Hematopoietic multipotent progenitor cell treated with erythropoietin and hydrocortisone succinate and interleukin-3 and kit ligand, for 17 days (in vitro differentiated cells): ENCODE measurements at places on chromosomes 4 and X.

GRCh38 chrX:106698693-106699092 is 27.8 kb upstream of the RNF128 start:
- DNase-seq, result no peak

DNA sequence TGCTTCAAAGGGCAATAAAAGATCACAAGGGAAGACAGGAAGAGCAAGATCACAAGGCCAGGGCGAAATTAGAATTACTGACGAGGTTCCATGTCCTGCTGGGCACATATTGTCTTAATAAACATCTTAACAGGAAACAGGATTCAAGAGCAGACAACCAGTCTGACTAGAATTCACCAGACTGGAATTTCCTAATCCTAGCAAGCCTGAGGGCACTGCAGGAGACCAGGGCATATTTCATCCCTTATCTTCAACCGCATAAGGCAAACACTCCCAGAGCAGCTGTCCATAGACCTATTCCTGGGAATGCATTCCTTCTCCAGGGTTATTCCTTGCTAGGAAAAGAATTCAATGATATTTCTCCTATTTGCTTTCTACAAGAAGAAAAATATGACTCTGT is 12.4 kb upstream of the TDO2 start:
- no peak for DNase-seq

GRCh38 chr4:8103421-8104390 is 54.9 kb downstream of the ABLIM2 start:
- DNase-seq, result no peak

DNA sequence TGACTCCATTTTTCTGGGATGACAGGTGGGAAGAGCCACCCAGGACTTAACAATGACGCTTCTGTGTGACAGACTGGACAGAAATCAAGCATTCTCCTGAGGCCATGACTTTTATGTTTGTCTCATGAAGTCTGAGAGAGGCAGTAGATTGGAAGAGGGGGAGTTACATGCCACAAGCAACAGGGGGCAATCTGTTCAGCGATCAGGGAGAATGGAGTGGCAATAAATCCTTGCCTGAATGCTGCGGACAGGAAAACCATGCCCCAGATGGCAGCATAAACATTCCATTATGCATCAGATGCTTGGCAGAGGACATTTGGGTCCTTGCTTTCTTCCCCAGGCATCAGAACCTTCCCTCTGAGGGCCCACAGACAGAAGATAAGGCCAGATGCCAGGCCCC is 312.4 kb upstream of the DIPK2B start:
- DNase-seq, result no peak

DNA sequence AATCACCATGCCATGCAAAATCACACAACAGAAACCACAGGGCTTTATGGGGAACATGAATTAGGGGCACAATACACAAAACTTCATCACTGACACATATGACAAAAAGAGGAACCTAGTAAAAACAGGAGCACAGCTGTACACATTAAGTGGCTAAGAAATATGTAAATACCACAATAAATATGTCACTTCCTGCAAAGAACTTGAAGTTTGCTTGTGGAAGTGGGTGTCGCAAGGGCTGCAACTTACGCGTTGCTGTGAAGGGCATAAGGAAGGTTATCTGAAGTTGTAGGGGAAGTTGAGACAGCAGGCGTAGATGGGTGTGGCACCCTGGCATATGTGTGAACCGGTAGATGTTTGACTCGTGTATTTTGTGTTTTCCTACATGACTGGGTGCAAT is 42.4 kb downstream of the CLCN4 start:
- peak; percentile 38 for DNase-seq

DNA sequence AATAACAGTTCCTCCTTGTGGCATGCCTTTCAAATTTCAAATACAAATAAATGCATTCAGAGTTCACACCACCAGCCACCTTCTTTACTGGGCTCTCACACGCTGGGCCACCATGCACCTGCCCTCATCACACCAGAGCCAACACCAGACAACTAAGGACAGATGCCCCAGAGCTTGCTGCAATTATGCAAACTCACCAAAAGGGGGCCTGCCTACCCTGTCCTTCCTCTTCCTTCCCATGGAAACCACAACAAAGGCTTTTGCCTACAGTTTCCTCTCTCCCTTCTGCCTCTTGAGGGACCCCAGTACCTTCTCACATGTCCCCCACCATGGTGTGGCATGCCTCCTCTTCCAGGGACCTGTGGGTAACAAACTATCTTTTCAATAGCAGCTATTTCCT is 1333.9 kb upstream of the TENM3 start:
- DNase-seq, result no peak

DNA sequence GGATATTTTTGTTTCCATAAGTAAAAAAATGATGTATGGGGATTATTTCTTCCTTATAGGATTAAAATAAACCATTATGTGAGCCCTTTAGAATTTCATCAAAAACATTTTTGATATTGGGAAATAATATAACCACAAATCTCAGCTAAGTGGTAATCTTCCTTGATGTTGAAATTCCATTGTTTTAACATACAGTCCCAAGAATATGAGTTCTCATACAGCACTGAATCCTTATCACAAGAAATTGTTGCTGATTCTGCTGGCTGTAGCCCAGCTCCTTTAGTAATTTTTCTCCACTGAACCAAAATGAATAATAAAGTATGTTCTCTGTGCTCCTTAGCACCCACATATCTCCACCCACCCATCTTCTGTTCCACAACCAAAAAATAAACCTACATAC is 41.9 kb upstream of the FAM47B start:
- no peak for DNase-seq

GRCh38 chrX:98338544-98338943 is 1454.8 kb downstream of the RPA4 start:
- no peak for DNase-seq

DNA sequence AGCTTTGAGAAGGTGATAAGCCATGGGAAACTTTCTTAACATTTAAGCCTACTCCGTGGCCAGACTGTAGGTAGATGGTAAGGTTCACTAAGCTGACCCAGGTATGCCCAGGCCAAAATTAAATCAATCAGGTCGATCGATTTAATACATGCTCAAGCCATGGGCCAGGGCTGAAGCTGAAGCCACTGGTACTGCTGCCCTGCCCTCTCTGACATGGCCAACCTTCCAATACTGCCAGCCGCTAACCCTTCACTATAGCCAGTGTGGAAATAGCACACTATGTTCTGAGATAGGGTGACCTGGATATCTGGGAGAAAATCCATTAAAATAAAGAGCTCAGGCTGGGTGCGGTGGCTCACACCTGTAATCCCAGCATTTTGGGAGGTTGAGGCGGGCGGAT is 31.6 kb downstream of the TSC22D3 start:
- no peak for DNase-seq

DNA sequence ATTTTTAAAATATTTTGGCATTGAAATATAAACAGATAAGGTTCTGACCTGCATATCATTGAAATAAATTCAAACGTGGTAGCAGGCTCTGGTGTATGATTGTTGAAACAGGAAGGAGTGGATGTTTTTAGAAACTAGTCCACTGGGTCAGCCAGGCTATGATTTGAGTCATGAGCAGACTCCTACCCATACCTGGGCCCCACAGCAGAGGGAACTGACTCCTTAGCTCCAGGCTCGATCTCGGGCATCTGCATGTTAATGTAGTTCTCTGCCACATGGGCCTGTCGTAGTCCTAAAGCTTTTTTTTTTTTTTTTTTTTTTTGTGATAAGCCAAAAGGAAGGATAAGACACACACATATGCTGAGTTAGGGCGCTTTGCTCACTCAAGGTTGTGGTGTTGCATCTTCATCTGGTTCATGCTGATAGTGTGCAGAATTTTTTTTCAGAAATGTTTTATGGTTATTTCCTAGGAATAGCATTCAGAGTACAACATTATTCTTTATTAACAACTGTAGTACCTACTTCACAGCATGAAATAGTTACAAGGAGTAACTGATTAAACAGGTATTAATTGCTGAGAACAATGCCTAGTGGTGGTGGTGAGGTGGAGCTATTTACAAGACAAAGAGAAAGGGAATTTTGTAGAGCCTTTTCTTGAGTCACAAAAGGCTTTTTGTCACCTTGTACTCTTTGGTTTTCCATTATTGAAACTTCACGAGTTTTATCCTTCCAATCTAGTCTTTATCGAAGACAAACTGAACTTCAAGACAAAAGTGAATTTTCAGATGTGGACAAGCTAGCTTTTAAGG is 27.3 kb downstream of the OFD1 start:
- peak; percentile 40 for DNase-seq

DNA sequence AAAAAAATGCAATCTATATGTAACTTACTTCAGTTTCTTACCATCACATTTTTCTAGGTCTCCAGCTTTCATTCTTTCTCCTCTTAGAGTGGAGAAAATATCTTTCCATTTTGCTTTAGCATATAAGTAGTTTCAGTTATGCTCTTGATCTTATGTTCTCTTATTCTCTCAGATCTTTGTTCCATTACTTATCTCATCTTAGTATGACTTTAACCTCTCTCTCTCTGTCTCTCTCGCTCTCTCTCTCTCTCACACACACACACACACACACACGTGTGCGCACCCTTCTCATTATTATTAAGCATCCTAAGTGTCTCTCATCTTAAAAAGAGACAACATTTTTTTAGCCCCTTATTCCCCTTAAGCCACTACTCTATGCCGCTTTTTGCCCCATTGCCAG is 92.8 kb downstream of the FAAH2 start:
- DNase-seq, result no peak

GRCh38 chrX:73977542-73978169 is 326.3 kb upstream of the ZCCHC13 start:
- DNase-seq, result no peak

GRCh38 chr4:188551156-188551555 is 411.9 kb downstream of the TRIML1 start:
- no peak for DNase-seq

DNA sequence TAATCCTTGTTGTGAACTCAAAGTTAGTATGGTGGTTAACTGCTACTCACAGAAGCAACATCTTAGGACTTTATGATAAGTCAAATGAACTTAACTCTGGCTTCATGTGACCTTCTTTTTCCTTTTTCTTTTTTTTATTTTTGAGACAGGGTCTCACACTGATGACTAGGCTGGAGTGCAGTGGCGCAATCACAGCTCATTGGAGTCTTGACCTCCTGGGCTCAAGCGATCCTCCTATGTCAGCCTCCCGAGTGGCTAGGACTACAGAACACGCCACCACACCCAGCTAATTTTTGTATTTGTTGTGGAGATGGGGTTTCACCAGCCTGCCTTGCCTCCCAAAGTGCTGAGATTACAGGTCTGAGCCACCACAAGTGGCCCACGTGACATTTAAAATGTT is 22.4 kb downstream of the SEC31A start:
- DNase-seq, result no peak

GRCh38 chr4:7397206-7398103 is 37.3 kb downstream of the PSAPL1 start:
- DNase-seq, result no peak

DNA sequence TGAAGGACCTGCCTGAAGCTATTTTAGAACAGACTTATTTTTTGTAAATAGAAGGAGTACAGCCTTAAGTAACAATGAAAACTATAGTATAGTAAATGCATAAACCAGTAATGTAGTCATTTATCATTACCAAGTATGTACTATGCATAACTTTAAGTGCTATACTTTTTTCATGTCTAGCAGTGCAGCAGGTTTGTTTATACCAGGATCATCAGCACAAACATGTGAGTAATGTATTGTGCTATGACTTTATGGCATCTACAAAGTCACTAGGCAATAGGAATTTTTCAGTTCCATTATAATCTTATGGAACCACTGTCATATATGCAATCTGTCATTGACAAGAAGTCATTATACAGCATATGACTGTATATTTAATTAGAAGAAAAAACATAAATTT is 3.4 kb upstream of the ODAPH start:
- no peak for DNase-seq

GRCh38 chr4:85773372-85773771 is 298.4 kb downstream of the ARHGAP24 start:
- DNase-seq, result no peak

- DNase-seq, result no peak
Measured at GRCh38 chrX:25427873-25428555, 412.2 kb upstream of the ARX start.

- no peak for DNase-seq
Measured at GRCh38 chr4:81503586-81503985, 31.9 kb upstream of the RASGEF1B start.

GRCh38 chr4:182189103-182189878 is 53.9 kb upstream of the TENM3 start:
- no peak for DNase-seq

- DNase-seq, result no peak
Measured at GRCh38 chr4:64713256-64713840, 304.1 kb upstream of the TECRL start.

DNA sequence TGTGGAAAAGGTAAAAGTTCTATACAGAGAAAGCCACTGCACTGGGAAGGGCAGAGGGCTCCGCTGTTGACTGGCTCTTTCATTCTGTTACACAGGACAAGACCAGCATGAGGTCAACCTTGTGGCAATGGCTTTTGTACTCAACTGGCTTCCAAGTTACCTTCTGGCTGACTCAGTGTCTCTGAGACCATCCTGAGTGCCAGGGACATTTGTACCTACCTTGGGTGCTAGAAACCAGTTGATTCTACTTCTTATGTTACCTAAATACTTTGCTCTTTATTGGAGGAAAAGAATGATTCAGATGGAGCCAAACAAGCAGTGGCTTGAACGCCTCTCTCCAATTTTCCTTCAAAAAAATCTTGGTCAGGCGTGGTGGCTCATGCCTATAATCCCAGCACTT is 123.2 kb downstream of the RBM47 start:
- no peak for DNase-seq

GRCh38 chr4:152064753-152065152 is 303.9 kb upstream of the GATB start:
- no peak for DNase-seq

- DNase-seq, result no peak
Measured at GRCh38 chr4:38717604-38718003, 53.6 kb downstream of the KLF3 start.

DNA sequence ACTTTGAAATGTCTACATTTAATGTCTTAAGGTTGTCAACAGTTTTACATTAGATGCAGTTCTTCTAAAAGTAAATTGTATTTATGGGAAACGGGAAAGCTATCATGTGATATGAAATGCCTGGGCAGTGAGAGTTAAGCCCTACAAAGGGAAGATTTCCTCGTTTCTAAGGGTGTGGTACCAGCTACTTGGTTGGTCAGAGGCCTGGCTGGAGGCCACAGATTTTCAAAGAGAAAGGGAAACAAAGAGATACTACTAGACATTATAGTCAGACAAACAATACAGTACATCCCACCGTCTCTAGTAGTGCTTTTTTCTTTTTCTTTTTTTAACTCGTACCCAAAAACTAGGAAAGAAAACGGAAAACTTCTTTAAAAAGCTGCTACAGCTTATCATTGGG is 467.8 kb downstream of the PCDH7 start:
- no peak for DNase-seq

DNA sequence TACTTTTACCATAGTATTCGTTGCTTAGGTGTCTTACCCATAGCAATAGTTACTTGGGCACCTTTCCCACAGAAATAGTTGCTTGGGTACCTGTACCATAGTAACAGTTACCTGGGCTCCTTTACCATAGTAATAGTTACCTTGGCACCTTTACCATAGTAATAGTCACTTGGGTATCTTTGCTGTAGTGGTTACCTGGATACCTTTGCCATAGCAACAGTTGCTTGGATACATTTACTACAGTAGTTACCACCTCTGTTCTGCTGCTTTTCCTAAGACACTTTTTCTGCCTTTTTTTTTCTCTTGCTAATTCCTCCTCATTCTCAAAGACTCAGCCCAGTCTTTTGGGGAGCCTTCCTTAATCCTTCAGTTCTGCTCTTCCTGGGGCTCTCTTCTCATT is 272.8 kb upstream of the PUDP start:
- no peak for DNase-seq

GRCh38 chrX:78513971-78514738 is 145.0 kb downstream of the RTL3 start:
- no peak for DNase-seq
